ENCODE measurements at places on chromosomes 1 and 21.

- DNase-seq: no peak
Observed at GRCh38 chr1:204376919-204377799, 17.4 kb upstream of the PLEKHA6 start.

DNA sequence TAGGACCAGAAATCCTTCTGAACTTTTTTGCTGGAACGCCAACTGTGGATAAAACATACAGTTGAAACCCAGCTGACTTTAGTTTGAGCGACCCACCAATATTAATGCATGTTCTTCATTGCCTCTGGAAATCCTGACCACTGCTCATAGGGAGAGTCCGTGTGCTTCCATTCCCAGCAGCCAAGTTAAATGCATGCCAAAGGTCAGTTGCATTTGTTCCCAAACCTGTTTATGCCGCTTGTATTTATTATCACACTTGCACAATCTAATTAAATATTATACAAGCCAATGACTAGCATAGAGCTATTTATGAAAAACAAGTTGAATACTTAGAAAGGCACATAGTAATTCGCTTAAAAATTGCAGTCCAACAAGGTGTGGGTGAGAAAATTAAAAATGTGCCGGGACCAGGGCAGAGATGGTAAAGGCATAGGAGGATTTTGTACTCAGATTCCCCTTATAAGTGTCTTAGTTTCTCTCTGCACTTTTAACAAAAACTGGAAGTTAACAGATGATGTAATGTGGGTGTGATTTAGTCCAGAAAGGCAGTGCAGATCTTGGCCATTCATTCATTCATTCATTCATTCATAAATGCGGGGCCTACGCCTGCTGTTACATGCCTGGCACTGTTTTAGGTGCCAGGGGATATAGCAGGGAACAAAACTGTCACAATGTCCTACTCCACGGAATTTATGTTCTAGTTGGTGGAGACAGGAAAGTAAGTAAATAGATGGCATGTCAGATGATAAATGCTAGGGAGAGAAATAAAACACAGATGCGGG, 99.7 kb downstream of the PRDM2 start:
- no peak for DNase-seq

- DNase-seq: no peak
Observed at GRCh38 chr1:18343581-18343980, 137.1 kb upstream of the KLHDC7A start.

DNA sequence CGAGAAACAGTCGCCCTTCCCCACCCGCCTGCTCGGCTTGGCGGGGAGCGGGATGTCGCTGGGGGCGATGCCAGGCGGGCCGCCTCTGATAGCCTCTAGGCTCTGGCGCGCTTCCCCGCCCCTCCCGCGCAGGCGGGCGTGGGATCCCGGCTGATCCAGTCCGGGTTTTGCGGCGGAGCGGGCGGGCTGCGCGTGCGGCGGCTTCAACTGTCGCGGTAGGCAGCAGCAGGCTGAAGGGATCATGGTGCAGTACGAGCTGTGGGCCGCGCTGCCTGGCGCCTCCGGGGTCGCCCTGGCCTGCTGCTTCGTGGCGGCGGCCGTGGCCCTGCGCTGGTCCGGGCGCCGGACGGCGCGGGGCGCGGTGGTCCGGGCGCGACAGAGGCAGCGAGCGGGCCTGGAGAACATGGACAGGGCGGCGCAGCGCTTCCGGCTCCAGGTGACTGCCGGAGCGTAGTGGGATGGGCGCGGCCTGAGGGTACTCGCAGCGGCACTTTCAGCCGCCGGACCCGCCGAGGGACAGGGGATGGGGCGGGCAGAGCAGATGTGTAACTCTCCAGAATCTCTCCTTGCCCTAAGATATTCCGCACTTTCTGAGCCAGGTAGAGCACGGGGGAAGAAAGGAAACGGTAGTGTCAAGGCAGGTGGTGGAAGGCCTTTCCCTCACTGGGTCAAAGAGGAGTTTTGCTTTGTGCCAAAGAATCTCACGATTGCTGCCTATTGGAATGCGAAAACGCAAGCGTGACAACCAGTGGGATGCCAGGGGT, at the start of gene FAAH:
Gene FAAH (plus strand): TSS at position 210 of the 764 bp plus-strand sequence. CDS start 32 bp downstream, at position 242.
- DNase-seq: peak; percentile 79

DNA sequence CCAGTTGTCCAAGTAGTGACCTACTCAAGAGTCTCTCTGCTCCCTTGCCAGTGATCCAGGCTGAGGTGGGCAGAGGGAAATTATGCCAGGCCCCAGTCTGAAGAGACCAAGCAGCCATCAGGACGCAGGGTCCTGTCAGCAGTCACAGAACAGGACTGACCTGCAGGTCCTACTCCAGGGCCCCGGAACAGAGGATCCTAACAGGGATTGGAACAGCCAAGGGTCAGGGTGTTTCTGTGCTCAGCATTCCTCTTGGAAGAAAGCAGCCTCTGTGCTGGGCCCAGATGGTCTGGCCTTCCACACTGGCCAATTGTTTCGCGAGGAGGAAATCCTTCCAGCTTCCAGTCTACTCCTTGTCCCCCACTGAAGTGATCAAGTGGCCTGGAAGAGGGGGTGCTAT, 41.6 kb upstream of the USP1 start:
- no peak for DNase-seq

DNA sequence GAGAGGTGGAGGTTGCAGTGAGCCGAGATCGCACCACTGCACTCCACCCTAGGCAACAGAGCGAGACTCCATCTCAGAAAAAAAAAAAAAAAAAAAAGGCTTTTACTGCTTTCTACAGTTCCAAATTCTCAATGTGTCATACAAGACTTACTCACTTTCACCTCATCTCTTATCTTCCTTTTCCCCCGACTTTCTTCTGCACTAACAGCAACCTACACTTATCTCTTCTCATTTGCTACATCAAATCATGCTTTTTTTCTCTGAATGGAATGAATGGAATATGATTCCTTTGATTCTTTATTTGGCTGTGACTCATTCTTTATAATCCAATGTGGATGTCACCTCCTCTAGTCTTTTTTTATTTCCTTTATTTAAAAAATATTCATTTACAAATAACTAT, 168.4 kb upstream of the DMRTA2 start:
- DNase-seq: no peak

DNA sequence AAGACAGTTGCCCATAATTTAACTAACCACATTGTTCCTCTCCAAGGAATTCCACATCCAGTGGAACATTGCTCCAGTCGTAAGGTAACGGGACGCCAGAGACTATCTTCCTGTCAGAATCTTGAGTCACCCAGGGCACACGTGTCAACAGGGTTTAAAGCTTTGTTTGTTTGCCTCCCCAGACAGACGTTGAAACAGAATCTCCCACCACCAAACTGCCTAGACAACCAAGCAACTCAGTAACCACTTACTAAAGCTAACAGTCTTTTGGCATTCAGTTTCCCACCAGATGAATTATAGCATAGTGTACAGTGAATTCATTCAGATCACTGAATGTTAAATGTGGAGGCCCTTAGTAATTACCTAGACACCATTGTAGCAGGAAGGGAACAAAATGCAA, 439.5 kb downstream of the PLPP3 start:
- peak; percentile 65 for DNase-seq

DNA sequence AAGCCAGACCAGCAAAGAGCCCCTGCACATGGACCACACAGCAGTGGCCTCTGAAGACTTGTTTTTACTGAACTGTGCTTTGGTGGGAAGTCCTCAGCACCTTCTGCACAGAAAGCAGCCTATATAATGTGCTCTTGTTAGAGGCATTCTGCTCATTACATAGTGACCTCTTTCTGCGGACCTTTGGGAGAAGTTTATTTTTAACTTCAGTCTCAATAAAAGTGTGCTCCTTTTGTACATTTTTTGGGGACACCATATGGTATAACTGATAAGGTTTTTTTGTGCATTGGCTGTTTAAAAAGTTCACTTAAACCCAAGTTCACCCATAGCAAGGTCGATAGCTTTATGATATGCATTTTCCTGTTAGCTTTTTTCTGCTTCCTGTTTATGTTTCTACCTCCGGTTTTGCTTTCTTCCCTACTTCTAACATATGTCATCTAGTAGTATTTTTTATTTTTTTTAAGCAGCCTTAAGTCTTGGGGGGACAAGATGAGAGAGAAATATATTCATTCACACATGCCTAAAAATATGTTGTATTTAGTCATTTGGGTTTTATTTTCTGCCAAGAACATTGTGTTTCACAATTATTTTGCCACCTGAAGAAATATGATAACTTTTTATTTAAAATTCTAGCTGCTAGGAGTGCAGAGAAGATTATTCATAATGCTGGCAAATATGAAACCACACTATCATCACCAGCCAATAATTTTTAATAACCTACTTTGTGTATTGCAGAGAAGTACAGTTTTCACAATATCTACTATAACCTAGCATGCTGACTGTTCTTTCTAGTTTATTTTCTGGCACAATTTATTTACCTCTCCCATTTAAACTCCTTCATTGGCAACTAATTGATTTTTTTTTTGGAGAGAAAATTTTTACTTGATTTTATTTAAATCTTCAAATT, 22.9 kb upstream of the SLC19A2 start:
- DNase-seq: no peak

- DNase-seq: no peak
Observed at GRCh38 chr1:205915354-205915990, 27.8 kb downstream of the SLC26A9 start.

DNA sequence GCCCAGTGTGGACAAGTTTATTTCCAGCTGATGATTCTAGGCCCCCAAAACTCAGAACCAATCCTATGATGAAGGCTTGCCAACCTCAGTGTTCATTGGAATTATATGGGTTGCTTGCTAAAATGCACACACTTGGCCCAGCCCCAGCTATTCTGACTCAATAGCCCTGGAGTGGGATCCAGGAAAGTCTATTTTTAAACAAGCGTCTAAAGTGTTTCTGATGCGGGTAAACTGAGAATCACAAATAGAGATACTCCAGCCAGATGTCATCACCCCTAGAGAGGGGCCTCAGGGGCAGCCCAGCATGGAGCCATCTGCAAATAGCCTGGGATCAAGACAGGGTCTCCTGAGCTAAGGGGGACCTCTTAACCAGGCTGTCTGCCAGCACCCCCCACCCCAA, 46.0 kb downstream of the PKP1 start:
- no peak for DNase-seq

GRCh38 chr1:211370669-211371068, 44.0 kb downstream of the TRAF5 start:
- no peak for DNase-seq

DNA sequence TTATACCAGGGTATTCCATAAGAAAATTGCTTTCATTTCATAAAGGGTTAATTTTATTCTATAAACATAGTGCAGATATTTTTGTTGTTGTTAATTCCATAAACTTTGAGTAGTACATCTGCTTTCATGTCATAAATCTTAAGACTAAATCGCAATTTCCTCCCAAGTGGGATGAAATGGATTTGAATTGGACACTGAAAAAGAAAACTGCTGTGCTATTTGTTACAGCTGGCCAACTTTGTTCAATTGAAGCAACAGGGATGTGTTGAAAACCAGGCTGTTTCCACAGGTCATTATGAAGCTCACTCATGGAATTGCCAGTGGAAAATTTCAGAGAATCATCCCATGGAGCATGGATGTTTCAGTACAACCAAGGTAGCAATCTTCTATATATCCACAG, 252.5 kb upstream of the RGS18 start:
- no peak for DNase-seq

DNA sequence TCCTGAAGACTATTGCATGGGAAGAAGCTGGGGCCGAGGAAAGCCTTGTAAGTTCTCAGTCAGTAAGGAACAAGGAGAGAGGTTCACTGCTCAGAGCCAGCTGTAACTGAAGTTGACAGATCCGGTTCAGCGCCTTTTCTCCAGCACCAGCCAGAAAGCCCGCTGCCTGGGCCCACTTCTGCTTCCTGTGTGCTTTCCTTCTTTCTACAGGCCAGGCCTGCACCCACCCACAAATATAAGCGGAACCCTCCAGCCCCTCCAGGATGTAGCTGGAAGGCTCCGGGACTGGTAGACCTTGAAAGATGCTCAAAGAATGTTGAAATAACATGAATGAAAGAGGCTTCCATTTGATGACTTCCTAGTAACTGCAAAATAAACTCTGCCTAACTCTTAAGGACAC, 38.8 kb downstream of the PARP1 start:
- DNase-seq: no peak

GRCh38 chr1:7561331-7561921, 209.7 kb upstream of the VAMP3 start:
- peak; percentile 58 for DNase-seq

DNA sequence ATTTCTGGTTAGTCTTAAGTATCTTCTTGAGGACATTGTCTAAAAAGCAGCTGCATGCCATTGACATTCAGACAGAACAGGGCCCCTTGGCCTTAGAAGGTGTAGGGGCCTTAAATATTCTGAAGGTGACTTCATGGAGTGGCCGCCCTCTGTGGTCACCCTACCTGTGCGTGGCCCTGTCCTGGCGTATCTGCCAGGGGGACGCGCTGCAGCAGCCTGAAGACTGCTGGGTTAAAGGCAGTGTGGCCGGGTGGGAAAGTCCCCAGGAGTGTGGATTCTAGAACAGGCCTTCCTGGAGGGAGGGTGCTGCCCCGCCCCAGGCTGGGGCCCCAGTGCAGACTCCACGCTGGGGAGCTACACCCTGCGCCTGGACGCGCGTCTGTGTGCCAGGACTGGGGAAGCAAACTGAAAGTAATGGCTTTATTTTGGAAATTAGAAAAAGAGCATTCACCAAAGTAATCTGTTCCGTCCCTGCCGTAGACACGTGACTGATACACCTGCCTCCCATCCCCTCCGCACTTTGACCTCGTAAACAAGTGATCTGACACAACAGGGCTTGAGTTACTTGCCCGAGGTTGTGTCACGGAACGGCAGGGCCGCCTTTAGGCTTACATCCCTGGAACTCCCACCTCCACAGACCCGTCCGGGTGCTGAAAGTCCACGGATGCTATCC, 1.8 kb downstream of the AGPAT3 start:
- no peak for DNase-seq

DNA sequence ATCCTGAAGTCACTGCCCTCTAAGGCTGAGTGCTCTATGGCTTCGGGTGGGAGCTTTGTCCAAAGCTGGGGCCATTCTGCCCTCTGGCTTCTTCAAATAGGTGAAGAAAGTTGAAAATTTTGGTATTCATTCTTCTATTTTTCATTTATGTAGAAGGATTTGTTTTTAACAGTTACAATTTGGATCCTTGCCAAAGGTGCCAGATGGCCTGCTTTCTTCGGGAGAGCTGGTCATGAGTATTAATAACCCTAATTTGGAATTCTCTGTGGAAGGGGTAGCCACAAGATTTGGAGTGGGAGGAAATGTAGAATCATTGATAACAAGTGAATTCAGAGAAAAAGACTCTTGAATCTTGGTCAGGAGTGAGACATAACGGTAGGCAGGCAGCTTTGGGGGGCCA, 370.4 kb upstream of the ST6GALNAC5 start:
- no peak for DNase-seq

All from Daoy (cell line).